ENCODE measurements at places on chromosomes 4 and X.

DNA sequence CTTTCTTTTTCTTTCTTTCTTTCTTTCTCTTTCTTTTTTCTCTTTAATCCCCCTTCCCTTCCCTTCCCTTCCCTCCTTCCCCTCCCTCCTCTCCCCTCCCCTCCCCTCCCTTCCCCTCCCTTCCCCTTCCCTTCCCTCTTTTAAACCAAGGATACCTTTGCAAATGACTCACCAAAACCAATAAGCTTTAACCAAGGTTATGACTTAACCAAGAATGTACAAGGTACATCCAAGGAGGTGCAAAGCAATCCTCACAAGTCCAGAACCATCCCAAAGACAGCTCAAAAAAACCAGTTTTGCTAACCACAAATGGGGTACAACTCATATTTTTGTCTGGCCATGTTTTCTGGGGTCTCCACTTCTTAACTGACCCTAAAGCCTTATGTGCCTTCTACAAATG, 174.7 kb upstream of the PPP1R2C start:
- no peak for DNase-seq

GRCh38 chr4:98433691-98434090, 172.5 kb downstream of the RAP1GDS1 start:
- DNase-seq: no peak

GRCh38 chrX:96002431-96002830, 682.2 kb upstream of the DIAPH2 start:
- DNase-seq: no peak

GRCh38 chr4:154164931-154165839, 326.4 kb downstream of the DCHS2 start:
- DNase-seq: no peak

- DNase-seq: no peak
These were observed 176.4 kb downstream of the ADGRA3 start for GRCh38 chr4:22339491-22339890.

DNA sequence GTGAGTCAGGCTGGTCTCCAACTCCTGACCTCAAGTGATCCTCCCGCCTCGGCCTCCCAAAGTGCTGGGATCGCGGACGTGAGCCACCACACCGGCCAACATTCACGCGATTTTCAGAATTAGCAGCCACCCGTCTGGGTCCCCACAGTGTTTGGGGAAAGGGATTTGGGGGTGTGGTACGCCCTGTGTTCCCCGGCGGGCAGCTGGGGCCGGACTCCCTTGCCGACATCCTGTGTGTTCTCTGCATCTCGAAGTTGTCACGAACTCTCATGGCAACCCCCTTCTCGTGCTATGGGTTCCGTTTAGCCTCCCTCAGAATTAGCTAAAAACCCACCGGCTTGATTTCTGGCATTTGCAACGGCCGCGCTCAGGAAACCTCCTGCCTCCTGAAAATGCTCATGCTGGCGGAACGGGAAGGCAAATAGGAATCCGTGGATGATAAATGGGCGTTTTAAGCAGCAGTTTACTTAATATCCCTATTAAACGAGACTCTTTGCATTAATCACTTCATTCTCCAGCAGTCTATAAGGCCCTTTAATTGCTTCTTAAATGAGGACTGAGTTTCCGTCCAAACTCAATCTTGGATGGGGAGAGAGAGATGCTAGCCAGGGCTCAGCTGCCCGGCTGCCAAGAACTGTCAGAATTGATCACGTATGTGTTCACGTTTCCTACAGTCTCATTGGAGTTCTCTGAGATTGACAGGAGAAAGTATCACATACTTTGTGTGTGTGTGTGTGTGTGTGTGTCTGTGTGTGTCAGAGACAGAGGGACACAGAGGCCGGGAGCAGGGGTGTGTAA, 78.9 kb upstream of the PPP2R3B start:
- DNase-seq: no peak

- DNase-seq: no peak
These were observed 289.8 kb downstream of the ADGRL3 start for GRCh38 chr4:61489927-61490326.

DNA sequence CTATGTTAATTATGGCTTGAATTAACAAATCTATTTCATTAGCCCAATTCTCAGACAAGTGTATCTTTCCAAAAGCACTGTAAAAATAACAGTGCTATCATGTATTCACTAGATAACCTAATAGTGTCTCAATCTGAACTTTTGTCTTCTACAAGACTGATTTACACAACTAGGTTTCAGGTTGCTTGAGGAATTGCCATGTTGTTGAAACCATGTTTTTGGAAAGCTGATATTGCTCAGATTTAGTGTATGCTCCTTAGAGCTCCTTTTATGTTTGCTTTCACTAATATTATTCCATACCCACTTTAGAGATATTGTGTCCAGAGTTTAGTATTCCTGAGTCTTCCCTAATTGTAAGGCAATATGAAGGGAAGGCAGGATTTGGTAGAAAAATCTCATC, 70.6 kb downstream of the GPAT3 start:
- no peak for DNase-seq

DNA sequence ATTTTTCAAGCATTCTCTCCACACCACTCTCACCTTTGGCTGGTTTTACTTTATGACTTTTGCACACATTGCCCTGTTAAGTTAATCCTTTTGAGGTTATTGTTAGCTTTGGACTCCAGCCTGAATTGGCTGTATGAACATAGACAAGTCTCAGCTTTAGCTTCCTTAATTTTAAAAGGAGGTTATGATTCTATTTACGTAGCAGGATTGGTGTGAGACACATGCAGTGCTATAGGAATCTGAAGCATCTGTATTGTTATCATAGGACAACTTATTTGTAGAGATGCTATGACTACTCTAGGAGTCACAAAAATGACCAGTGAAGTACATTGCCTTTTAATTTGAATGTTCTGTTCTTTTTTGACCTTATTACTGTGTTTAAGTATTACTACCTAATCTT, 15.7 kb downstream of the PGAM4 start:
- DNase-seq: no peak

DNA sequence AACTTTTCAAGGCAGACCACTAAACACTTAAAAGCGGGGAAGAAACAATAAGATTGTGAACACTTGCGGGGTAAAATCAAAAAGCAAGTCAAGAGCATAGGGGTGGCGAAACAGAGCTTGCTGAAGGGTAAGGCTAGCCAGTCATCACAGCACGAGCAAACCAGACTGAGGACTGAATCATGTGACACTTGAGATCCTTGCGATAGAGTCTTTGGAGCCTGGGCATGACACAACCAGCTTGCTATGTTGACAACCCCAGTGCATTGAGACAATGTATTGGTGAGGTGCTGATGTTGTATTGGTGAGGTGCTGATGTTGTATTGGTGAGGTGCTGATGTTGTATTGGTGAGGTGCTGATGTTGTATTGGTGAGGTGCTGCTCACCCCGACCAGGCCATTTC, 72.3 kb downstream of the SLIT2 start:
- no peak for DNase-seq

DNA sequence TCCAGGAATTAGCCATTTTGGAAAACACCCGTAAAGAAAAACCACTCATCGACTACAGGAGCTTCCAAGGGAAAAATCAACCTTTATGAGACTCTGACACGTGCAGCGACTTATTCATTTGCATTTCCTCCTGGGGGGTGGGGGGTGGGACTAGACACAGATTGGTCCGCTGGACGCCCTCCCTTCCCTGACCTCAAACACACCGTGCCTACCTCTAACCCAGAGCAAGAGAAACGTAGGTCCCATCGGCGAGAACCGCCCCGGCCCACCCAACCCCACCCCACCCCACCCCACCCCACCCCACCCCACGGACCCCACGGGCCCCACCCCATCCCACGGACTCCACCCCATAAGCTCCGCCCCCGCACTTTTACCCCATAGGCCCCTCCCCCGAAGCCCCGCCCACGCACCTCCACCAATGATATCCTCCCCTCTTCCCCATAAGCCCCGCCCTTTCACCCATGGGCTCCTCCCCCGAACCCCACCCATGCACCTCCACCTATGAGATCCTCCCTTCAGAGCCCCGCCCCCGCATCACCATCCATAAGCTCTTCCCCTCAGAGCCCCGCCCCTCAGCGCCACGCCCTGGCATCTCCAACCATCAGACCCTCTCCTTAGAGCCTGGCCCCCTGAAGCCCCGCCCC, 1.1 kb downstream of the GTPBP6 start:
- no peak for DNase-seq

GRCh38 chrX:110012818-110013485, 10.0 kb downstream of the TMEM164 start:
- no peak for DNase-seq

DNA sequence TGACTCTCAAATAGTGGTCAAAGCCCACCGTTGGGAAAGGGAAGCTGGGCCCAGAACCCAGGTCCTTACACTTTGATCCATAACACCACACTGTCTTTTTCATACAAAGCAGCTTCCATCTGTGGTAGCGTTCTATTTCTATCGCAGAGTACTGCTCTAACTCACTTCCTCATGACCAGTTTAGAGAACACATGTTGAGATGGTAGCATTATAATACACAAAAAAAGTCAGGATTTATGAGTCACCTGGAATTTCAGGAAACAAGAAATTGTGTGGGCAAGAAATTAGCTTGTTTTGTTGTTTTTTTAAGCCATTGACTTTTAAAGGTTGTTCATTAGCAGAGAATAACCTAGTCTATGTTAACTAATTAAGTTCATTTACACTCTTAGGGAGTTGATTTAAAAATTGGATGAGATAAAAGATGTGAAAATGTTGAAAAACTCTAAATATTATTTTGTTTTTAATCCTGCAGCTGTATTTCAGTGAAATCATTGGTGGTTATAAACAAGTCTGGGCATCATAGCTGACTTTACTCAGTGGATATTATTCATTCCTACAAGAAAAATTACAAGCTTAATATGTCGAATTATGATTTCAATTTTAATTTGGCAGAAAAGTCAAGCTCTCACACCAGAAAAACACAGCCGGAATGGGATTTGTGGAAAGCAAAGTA, 1011.1 kb upstream of the HS3ST1 start:
- DNase-seq: no peak

GRCh38 chr4:52585379-52585778, 73.7 kb downstream of the USP46 start:
- no peak for DNase-seq

- DNase-seq: no peak
These were observed 83.9 kb upstream of the RAI2 start for GRCh38 chrX:17944833-17945497.
